ENCODE measurements at places on chromosomes 13 and 19.

DNA sequence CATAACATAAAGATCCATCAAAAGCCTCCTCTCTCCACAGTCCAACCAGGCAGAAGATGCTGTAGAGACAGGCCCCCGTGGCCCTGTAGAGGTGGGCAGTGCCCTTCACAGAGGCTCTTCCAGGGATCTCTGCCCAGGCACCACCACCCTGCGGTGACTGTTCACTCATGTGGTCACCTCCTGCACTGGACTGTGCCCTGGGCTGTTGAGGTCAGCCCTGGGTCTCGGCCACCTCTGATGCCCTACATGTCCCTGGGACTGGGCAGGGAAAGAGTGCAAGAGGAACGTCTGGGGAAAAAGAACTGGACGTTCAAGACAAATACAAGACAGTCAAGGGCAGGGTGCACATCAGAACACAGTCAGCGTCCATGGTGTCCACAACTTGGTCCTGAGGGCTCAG lies 22.3 kb downstream of the PEPD start:
- no peak for DNase-seq

DNA sequence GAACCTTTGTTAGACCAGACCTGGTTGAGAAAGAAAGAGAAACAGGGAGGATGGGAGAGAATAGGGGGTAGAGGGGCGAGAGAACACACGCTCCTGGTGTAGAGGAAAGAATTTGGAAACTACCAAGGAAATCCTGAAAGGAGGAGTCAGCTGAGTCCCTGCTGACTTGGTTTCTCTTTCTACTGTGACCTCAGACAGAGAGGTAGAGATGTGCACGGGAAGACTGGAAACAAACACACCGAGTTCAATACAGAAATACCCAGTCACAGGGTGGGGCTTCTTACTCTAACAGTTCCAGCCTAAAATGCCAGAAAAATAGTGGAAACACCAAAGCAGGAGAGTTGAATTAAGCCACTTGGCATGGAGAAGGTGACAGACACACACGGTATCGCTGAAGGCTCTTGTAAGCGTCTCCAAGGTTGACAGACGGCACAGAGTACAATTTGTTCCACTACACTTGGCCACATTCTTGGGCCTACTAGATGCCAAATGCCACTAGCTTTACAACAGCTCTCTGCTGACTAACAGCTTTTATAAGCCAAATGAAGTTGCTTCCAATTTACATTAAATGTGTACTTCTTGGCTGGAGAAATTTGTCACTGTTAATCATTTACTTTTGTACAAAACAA lies 28.1 kb downstream of the LATS2 start:
- DNase-seq: no peak

DNA sequence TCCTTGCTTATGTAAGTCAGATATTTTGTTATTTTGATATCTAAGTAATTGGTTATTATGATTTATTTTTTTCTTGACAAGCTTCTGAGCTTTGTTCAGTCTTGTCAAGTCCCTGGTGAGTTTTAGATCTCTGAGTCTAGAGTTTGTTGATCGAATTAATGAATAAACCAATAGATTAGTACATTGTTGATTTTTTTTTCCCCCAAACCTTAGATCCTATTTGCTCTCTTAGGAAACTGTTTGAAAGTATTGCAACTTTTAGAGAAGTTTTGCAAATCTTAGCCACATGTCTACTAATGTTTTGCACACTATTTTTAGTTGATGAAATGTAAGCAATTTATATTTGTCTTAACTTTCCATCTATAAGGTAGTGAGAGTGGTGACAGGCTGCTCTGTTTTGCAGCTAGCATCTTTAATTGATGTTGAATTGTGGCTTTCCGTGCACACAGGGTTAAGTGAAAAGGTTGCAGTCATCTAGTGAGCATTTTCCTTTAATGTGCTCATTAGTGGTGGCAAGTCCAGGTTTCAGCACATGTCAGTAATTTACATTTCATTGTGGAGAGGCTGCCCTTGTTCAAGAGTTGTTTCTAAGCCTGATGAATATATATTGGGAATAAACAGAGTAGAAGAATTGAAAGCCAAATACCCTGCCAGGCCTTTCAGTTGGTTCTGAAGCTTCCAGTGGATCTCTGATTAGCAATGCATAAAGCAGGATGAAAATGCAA lies 86.3 kb downstream of the PCCA start:
- DNase-seq: no peak

- DNase-seq: no peak
Observed at GRCh38 chr13:77138813-77139212, 111.9 kb upstream of the FBXL3 start.

DNA sequence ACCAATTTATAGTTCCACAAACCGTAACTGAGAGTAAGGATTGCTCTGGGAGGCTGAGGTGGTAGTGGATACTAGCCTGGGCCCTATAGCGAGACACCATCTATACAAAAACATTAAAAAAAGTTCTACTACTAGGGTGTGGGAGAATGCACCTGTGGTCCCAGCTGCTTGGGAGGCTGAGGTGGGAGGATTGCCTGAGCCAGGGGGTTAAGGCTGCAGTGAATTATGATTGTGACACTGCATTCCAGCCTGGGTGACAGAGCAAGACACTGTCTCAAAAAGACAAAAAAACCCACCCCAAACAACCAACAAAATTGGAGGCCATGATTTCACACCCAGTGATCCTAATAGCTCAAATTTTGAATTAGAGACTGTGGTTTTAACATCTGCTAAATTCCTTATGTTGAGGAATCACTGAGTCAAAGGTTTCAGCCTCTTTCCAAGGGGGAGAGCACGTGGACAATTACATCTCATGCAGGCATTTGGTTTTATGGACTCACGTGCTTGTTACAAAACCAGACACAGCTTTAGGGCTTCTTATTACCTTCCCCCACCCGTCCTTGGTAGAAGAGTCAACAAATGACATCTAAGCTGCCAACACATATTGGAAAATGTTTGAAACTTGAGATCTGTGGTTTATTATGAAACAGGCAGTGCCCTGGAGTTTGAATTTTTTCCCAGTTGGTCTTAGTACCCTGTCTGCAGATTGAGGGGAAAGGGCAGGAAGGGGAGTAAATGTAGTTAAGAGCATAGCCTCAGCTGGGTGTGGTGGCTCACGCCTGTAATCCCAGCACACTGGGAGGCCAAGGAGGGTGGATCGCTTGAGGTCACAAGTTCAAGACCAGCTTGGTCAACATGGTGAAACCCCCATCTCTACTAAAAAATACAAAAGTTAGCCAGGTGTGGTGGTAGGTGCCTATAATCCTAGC lies 18.5 kb downstream of the CYP2A6 start:
- DNase-seq: no peak

DNA sequence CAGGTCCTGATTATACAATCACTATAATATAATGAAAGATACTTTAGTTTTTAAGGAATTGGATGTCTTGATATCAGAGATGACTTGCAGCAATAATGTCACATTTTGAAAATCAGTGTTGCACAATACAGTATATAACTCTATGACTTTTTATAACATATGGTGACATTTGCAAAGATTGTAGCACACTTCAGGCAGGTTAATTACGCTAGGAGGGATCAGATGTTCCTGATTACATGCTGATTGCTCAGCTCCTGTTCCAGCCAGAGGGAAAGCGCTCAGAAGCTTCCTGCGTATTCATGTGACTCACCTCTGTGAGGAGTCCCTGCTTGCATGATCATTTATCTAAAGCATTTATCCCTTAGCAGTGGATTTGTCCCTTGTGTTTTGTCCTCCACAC lies 265.6 kb downstream of the GPC5 start:
- no peak for DNase-seq

DNA sequence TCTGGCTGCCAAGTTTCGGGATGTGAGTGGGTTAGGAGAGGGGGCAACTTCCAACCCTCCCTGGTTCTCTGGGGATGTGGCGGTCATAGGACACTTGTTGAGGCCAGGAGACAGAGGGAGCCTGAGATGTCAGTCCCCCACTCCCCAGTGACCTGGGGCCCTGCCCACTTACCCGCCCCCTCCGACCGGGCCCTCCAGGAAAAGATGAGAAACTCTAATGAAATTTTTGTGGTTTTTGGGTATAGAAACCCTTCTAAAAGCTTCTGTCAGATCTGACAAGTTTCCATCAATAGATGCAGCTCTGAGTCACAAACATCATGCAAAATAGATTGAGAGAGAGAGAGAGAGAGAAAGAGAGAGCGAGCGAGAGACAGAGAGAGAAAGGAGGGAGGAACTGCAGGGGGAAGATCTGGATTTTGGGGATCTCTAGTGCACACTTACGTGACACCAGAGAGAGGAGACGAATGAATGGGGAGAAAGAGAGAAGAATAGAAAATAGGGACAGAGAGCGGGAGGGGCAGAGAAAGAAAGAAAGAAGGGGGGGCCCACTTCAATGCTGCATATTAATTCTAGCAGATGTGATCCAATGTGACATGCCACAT lies 94.0 kb downstream of the PTPRS start:
- no peak for DNase-seq

DNA sequence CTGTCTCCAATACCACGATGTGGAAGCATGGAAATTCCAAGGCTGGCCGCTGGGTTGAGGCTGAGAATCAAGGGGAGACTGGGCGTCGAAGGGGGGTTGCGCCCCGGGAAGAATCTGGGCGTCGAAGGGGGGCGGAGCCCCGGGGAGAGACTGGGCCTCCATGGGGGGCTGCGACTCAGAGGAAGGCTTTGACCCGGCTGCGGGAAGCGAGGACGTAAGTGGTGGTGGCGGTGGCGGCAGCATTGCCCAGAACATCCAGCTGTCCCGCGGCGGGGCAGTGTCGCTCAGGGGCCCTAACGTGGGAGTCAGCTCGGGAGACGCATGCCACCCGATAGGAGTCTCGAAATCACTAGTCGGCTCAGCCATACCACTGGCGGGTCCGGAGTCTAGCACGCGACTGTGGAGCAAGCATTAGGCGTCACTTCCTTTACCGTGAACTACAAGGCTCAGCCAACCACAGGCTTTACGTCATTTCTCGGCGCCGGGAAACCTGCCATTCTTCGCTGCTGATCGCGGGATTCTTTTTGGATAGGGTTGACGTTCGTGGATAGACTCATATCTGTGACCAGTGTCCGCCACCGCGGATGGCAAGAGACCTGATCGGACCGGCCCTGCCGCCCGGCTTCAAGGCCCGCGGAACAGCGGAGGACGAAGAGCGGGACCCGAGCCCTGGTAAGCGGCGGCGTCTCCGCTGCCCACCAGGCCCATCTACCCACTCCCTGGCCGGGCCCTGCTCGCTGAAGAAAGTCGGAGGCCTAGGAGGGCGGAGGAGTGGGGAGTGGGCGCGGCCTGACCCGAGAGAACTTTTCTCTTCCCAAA lies at the start of the genes GPALPP1 and NUFIP1:
GPALPP1 (plus strand) TSS at position 468 of the 819 bp plus-strand sequence; CDS start at position 585, 117 bp downstream.
NUFIP1 (minus strand) TSS at position 401 of the 819 bp plus-strand sequence; CDS start at position 366, 35 bp downstream.
- peak; percentile 76 for DNase-seq

GRCh38 chr13:53254500-53254899 lies 225.9 kb downstream of the OLFM4 start:
- DNase-seq: no peak

- DNase-seq: peak; percentile 19
Observed at GRCh38 chr13:58994777-58995176, 1169.0 kb downstream of the DIAPH3 start.

GRCh38 chr19:10305139-10305806 lies 4.3 kb downstream of the ZGLP1 start:
- DNase-seq: no peak

DNA sequence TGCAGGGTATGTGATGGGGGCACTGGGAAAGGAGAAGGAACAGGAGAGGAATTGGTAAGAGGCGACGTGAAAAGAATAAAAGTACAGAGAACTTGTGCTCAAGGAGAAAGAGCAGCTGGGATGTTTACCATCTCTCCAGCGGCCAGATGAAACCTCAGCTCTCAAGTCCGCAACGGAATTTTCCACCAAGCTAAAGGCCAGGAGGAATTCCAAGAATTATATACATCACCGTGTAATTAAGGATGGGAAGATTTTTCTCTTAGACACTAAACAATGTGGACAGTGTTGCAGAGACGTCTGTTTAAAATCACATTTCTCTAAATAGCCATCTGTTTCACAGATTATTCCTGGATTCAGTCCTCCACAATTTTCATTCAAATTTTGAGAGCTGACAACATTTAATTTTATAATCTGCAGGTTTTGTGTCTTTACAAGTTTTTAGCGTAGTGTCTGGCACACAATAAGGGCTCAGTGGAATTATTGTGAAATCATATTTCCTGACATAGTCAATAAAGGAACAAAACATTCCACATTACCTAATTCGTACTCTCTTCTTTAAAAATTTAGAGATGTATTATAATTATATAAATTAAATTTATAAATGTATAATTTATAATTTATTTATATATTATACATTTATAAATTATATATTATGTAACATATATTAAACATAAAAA lies 23.0 kb upstream of the USP29 start:
- DNase-seq: no peak

DNA sequence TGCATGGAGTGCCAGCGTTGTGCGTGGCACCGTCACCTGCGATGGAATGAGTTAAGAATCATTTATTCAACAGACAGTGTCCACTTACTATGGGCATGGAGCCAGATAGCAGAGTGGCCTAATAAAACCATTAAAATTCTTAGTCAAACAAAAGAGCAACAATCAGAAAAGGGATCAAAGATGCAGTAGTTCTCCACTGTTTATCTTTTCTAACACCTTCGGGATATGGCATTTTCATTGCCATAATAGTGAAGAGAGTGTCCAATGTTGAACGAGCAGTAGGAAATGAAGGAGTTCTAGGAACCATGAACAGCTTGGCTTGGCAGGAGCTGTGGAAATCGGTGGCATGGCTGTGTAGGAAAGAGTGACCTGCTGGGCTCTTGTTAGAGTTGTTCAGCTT lies 2.0 kb downstream of the TNFSF11 start:
- DNase-seq: peak; percentile 22

DNA sequence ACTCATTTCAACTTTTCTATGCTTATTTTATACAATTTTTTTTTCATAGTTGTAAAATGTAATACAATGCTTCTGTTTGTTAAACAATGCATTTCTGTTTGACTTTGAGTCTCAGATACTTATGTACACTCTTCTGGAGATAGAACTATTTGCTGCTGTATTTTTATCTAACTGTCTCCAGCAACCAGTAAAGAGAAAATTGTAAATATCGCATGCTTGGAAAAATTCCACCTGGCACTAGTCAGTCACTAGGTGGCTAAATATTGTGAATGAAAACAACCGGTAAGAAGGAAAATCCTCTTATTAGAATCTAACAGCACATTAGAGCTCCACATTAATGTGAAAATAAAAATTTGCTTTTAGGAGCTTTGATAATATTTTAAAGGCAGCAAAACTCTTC lies 876.5 kb downstream of the PCDH9 start:
- peak; percentile 29 for DNase-seq

DNA sequence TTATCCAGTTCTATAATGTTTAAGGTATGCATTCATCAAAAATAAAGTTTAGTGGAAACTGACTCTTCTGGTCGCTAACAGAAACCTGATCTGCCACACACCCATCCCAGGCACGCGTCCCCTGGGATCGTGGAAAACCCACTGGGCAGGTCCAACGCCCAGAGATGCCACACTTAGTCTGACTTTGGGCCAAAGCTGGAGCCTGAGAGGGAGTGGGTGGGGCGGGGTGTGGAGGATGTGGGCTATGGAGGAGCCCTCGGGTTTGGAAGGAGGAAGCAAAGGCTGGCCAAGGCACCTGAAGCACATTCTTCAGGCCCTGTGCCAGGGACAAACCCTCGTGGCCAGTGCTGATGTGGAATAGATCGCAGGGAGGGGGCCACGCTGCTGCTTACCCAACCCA lies 2.5 kb downstream of the IGFL1 start:
- DNase-seq: no peak

Measured in NCI-H1105 treated with DMSO at 0.1 percent for 48 hours (cell line).